ENCODE measurements at places on chromosomes 1 and 21.
A peak's percentile ranks its signal among the peaks of the same experiment; 100 is the strongest.

DNA sequence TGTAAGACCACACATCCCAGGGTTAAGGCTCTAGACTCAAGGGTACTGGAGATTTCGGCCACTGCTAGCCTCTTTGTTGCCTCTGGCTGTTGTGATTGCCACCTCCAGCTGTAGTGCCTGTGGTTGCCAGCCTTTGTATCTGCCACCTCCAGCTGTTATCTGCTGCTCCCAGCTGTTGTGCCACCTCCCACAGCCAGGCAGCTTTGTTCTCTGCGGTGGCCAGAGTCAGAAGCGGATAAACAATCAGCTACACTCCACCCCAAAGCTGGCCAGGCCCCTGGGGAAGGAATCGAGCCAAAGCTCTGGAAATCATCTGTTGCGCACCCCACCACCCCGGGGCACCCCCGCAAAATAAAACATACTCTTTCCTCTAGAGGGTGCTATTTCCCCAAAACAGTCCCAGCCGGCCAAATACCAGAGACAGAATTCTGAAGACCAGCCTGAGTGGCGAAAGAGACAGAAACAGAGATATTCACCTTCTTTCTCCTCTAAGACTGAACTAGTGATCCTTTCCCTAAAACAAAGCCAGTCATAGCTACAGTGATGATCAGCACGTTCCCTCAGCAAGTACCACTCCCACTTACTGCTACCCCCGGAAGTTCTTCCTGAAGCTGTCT, 14.8 kb upstream of the PIGM start:
- peak overlapping the region; percentile 71 for H3K4me3 ChIP-seq
- H3K4me1 ChIP-seq, result peaks cover 15% of the 10 kb centered on the region
- H3K36me3 ChIP-seq, result no peaks in the 10 kb centered on the region
- peak; percentile 29 for DNase-seq
- H3K27ac ChIP-seq, result no peak overlapping the region
- H3K27me3 ChIP-seq, result peaks cover 27% of the 10 kb centered on the region

- H3K4me1 ChIP-seq, result peaks cover 45% of the 10 kb centered on the region
- peak; percentile 82 for DNase-seq
- peak overlapping the region; percentile 82 for H3K4me3 ChIP-seq
- no peaks in the 10 kb centered on the region for H3K36me3 ChIP-seq
- H3K27me3 ChIP-seq, result no peaks in the 10 kb centered on the region
- H3K27ac ChIP-seq, result peak overlapping the region; percentile 95
These were observed 100.0 kb upstream of the HNRNPU start for GRCh38 chr1:244964112-244964971.

- no peak overlapping the region for H3K4me3 ChIP-seq
- no peaks in the 10 kb centered on the region for H3K36me3 ChIP-seq
- no peaks in the 10 kb centered on the region for H3K27me3 ChIP-seq
- no peaks in the 10 kb centered on the region for H3K4me1 ChIP-seq
These were observed 107.0 kb downstream of the RHOU start for GRCh38 chr1:228842094-228842775.

- peaks cover 3% of the 10 kb centered on the region for H3K27me3 ChIP-seq
- H3K4me1 ChIP-seq, result peaks cover 13% of the 10 kb centered on the region
- H3K36me3 ChIP-seq, result no peaks in the 10 kb centered on the region
- H3K4me3 ChIP-seq, result no peak overlapping the region
- H3K27ac ChIP-seq, result no peak overlapping the region
- no peak for DNase-seq
These were observed 40.0 kb upstream of the DSCAM start for GRCh38 chr21:40886931-40887330.

DNA sequence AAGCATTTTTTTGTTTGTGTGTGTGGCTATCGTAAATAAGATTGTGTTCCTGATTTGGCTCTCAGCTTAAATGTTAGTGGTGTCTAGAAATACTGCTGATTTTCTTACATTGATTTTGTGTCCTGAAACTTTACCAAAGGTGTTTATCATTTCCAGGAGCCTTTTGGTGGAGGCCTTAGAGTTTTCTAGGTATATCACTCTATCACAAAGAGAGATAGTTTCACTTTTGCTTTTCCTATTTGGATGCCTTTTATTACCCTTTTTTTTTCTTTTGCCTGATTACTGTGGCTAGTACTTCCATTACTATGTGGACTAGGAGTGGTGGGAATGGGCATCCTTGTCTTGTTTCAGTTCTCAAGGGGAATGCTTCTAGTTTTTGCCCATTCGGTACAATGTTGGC, 109.6 kb downstream of the S1PR1 start:
- peaks cover 6% of the 10 kb centered on the region for H3K4me1 ChIP-seq
- peak overlapping the region; percentile 58 for H3K4me3 ChIP-seq
- no peaks in the 10 kb centered on the region for H3K36me3 ChIP-seq

DNA sequence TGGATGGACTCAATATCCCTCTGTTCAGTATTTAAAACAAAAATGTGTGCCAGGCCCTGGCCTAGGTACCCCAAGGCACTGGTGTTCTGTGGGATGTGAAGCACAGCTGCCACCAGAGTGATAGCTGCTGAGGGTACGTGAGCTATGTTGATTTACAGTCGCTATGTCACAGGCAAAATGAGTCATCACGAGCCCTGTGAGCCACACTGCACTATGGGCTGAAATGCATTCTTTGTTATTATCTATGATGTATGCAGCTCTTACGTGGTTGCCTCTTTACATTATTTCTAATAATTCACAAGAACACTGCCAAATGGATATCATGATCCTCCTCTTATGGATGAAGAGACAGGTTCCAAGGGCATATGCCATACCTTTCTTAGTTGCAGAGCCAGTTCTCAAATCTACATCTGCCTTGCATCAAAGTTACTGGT, 2.1 kb downstream of the TEX38 start:
- peak; percentile 22 for DNase-seq
- no peak overlapping the region for H3K4me3 ChIP-seq
- no peak overlapping the region for H3K27ac ChIP-seq
- no peaks in the 10 kb centered on the region for H3K27me3 ChIP-seq

GRCh38 chr1:169110689-169111447, 4.4 kb downstream of the ATP1B1 start:
- peak overlapping the region; percentile 97 for H3K27ac ChIP-seq
- DNase-seq, result peak; percentile 40
- H3K4me1 ChIP-seq, result peaks cover 77% of the 10 kb centered on the region
- peaks cover 26% of the 10 kb centered on the region for H3K36me3 ChIP-seq
- no peaks in the 10 kb centered on the region for H3K27me3 ChIP-seq

- no peak overlapping the region for H3K4me3 ChIP-seq
- peaks cover 11% of the 10 kb centered on the region for H3K27me3 ChIP-seq
- H3K4me1 ChIP-seq, result no peaks in the 10 kb centered on the region
- H3K36me3 ChIP-seq, result no peaks in the 10 kb centered on the region
- H3K27ac ChIP-seq, result no peak overlapping the region
These were observed 11.5 kb downstream of the SLC37A1 start for GRCh38 chr21:42525029-42525581.

DNA sequence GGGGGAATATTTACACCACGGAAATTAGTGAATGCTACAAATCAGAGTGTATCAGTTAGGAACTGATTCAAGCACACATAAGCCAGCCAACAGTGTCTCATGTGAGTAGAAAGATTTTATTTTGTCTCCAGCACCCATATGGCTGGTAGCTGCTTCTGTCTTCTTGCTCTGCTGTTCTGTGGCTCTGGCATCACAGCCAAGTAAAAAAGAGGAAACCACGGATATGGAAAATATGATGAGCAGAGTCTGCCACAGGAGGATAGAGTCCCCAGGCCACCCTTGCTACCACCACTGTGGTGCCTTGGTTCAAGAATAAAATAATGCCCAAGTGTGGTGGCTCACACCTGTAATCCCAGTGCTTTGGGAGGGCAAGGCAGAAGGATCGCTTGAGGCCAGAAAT, 53.6 kb upstream of the SPOCD1 start:
- H3K36me3 ChIP-seq, result no peaks in the 10 kb centered on the region
- H3K27ac ChIP-seq, result no peak overlapping the region
- no peak for DNase-seq
- H3K27me3 ChIP-seq, result peaks cover 10% of the 10 kb centered on the region

DNA sequence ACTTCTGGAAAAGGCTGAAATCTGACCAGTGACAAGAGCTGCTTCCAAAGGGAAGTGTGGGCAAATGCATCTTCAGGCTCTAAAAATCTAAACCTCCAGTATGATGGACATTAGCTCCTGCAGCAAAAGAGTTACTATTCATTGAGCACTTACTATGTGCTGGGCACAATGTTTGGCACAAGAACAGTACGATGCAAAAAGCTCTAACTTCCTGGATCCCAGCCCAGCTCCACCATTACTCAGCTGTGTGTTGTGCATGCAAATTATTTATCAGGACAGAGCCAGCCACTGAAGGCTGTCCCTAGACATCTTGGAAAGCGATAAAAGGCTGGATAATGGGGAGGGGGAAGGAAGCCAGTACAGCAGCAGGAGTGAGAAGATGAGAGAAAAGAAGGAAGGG, 143.5 kb downstream of the ELAVL4 start:
- no peak for DNase-seq
- peaks cover 3% of the 10 kb centered on the region for H3K27me3 ChIP-seq
- no peak overlapping the region for H3K27ac ChIP-seq

GRCh38 chr1:224554620-224555259, 61.4 kb upstream of the CNIH3 start:
- no peak for DNase-seq
- peaks cover 2% of the 10 kb centered on the region for H3K27me3 ChIP-seq
- peaks cover 38% of the 10 kb centered on the region for H3K4me1 ChIP-seq
- no peak overlapping the region for H3K27ac ChIP-seq
- H3K4me3 ChIP-seq, result no peak overlapping the region

DNA sequence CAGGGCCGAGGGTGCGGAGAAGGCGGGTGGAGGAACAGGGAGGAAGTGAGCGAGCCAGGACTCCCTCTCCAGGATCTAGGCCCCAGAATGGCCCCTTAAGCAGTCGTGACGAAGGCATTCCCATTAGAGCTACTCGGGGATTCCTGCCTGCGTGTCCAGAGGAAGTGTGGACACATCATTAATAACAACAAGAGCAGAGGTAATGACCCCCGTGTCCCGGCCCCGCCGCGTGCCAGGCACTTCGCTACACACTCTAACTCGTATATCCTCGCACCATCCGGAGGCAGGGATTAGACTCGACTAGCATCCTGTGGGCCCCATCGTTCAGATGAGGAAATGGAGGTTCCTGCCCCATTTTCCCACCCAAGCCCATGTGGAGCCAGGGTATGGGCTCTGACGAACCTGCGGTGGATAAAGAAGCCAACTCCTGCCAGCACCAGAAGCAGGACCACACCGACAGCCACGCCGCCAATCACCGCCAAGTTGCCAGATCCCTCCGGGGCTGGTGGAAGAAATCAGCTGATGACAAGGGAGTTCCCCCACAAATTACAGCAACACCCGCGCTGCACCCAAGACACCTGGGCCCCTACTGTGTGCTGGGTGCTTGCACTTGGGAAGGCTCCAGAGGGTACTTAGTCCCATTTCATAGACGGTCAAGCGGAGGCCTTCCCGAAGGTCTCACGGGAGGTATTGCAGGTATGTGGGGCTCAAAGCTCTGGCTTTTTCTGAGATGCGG, 21.6 kb downstream of the EPHA2 start:
- DNase-seq, result no peak
- H3K4me1 ChIP-seq, result peaks cover 11% of the 10 kb centered on the region
- peaks cover 28% of the 10 kb centered on the region for H3K36me3 ChIP-seq
- H3K4me3 ChIP-seq, result no peak overlapping the region
- H3K27ac ChIP-seq, result peak overlapping the region; percentile 42

DNA sequence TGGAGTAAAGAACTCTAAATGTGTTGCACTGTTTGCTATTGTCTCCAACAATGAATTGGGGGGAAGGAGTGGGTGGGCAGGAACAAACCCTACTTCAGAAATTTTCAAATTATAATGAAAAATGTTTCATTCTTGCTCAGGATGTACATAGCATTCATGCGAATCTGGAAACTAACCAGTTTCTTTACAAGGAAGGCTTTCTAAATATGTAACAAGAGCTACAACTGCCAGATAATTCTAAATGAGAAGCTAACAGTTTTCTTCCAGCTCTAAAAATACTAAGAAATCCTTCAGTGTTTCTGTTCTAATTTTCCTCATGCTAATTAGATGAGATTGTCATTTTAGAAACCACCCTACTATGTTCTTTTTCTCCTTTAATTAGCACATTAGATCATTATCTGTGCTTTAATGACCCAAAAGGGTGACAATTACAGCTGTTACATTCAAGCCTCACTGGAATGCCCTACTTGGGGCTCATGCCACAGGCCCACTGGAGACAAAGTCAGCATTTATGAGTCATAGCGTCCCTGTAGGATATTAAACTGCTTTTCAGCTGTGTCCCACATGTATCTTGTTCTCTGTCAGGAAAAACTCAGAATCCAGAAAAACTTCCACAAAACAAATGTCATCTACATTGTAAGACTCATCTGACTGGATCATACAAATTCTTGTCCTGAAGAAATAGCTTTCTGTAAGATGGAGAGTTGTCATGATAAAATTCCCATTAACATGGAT, 804.6 kb upstream of the CXADR start:
- H3K4me1 ChIP-seq, result peaks cover 35% of the 10 kb centered on the region
- no peaks in the 10 kb centered on the region for H3K36me3 ChIP-seq
- no peaks in the 10 kb centered on the region for H3K27me3 ChIP-seq
- DNase-seq, result no peak
- no peak overlapping the region for H3K4me3 ChIP-seq
- no peak overlapping the region for H3K27ac ChIP-seq

GRCh38 chr1:67201891-67202290, 35.6 kb downstream of the IL23R start:
- no peak overlapping the region for H3K4me3 ChIP-seq
- peaks cover 6% of the 10 kb centered on the region for H3K4me1 ChIP-seq
- no peaks in the 10 kb centered on the region for H3K36me3 ChIP-seq
- DNase-seq, result peak; percentile 20
- H3K27ac ChIP-seq, result no peak overlapping the region

DNA sequence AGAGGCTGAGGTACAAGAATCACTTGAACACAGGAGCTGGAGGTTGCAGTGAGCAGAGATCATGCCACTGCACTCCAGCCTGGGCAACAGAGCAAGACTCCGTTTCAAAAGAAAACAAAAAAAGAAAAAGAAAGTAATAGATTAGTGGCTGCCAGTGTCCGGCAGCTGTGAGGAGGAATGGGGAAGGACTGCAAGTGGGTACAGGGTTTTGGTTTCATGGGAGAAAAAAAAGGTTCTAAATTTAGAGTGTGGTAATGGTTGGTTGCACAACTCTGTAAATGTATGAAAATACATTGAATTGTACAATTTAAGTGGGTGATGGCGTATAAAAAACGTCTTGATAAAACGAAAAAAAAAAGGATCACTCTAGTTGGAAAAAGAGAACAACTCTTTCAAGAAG, 6.7 kb downstream of the TAF1A start:
- no peak overlapping the region for H3K27ac ChIP-seq
- no peaks in the 10 kb centered on the region for H3K27me3 ChIP-seq
- no peak for DNase-seq
- H3K4me3 ChIP-seq, result no peak overlapping the region
